NCI-H1417 treated with DMSO at 0.1 percent for 48 hours (cell line): ENCODE measurements at places on chromosomes 7 and 10.
A peak's percentile ranks its signal among the peaks of the same experiment; 100 is the strongest.

DNA sequence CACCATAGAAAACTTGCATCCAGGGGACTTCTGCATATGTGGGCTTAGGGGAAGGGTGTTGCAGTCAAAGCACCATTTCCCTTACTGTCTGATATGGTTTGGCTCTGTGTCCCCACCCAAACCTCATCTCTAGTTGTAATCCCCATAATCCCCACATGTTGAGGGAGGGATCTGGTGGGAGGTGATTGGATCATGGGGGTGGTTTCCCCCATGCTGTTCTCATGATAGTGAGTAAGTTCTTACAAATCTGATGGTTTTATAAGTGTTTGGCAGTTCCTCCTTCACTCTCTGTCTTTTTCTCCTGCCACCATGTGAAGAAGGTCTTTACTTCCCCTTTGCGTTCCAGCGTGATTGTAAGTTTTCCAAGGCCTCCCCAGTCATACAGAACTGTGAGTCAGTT, 177.4 kb downstream of the ADK start:
- DNase-seq: no peak

GRCh38 chr7:41579961-41580935, 122.6 kb downstream of the INHBA start:
- DNase-seq: no peak

DNA sequence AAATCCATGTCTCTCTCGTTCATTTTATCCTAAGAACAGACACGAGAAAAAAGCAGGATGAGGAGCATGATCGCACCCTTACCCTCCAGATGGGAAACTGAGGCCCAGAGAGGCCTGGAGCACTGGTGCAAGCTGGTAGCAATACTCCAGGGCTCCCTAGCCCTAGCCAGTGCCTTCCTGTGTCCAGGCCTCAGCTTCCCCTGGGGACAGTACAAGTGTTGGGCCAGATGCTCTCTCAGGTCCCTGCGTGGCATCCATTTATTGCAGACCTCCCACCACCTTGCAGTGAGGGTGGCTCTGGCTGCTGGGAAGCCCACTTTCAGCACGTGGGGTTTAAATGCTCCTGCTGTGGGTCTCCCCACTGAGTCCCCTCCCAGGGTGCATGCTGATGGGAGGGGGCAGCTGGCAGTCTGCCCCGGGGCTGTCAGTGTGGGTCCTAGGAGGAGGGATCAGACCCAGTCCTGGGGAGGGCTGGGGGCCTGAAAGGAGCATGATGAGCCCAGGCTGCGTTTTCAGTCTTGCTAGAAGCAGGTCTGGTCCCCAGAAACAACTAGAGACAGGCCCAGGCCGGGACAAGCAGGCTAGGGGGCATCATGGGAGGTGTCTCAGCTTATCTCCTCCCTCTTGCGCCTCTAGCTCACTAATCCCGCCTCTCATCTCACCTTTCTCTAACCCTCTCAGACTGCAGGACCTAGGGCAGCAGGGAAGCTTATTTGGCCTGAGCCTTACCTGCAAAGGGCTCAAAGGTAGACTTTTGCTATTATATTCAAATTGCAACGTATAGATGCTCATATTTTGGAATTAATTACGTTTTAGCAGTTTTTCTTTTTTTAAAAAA, 662 bp upstream of the PPIF start:
- no peak for DNase-seq

- no peak for DNase-seq
Observed at GRCh38 chr10:34305189-34305588, 509.9 kb downstream of the PARD3 start.

- DNase-seq: no peak
Observed at GRCh38 chr10:3526727-3527501, 258.1 kb downstream of the KLF6 start.

DNA sequence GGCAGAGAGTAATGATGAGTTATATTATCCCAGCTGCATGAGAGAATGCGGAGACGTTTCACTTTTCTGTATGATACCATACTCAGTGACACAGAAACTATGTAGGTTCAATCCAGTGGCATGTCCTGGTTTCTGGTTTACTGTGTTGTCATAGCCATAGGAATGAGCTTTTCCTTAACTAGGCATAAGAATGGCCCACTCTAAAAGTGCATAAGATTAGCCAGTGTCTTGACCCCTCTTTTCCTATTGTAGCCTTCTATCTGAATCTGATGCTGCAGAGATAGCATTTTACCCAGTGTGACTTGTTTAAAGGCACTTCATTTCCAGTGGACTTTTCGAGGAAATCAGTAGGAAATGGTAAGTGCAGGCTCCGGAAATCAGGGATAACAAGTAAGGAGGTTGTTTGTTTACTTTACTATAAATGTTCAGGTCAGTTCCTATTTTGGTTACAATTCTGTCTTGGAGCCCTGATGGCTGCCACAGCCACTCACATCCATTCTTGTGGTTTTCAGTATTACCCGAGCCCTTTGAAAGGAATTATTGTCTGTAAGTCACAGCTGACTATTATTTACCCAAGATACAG, 70.5 kb downstream of the SEMA3A start:
- no peak for DNase-seq

- DNase-seq: no peak
Observed at GRCh38 chr10:104337521-104337984, 712 bp downstream of the ITPRIP start.

- DNase-seq: no peak
Observed at GRCh38 chr10:71431239-71432100, 34.8 kb downstream of the CDH23 start.

- peak; percentile 25 for DNase-seq
Observed at GRCh38 chr7:70596598-70596913, 535.4 kb upstream of the GALNT17 start.

DNA sequence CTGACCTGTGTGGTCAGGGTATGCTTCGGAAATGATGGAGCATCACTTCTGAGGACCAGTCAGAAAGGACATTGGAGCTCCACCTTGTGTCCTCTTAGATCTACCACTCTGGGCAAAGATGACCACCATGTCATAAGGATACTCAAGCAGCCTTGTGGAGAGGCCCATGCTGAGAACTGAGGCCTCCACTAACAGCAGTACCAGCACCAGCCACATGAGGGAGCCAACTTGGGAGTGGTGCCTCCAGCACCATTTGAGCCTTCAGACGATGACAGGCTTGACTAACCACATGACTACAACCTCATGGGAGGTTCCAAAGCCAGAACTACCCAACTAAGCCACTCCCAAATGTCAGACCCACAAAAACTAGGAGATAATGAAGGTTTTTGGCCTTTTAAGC, 116.0 kb downstream of the NPTX2 start:
- DNase-seq: no peak

- DNase-seq: no peak
Observed at GRCh38 chr7:25369786-25370185, 141.5 kb upstream of the NPVF start.

DNA sequence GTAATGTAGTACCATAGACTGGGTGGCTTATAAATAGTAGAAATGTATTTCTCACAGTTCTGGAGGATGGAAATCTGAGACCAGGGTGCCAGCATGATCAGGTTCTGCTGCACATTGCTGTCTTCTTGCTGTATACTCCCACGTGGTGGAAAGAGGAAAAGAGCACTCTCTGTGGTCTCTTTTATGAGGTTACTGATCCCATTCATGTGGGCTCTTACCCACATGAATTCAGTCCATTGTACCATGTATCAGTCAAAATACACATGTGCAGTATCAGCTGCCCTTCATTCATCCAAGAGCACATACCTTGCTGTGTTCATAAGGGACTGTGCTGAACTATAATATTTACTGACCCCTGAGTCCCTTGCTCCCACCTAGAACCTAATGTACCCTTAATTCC, 17.1 kb downstream of the PNLIPRP2 start:
- no peak for DNase-seq

DNA sequence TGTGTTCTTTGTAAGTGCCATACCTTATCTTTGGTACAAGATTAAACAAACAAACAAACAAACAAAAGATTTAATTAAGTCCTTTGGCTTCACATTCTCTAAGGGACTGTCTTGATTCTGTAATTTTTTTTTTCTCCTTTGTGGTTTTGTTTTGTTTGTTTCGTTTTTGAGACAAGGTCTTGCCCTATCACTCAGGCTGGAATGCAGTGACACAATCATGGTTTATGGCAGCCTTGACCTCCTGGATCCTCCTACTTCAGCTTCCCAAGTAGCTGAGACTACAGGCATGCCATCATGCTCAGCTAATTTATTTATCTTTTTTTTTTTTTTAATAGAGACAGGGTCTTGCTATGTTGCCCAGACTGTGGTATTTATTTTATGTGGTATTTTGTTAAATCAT, 165.8 kb downstream of the LRRC4 start:
- no peak for DNase-seq

GRCh38 chr10:84267503-84268126, 22.8 kb downstream of the RGR start:
- no peak for DNase-seq

DNA sequence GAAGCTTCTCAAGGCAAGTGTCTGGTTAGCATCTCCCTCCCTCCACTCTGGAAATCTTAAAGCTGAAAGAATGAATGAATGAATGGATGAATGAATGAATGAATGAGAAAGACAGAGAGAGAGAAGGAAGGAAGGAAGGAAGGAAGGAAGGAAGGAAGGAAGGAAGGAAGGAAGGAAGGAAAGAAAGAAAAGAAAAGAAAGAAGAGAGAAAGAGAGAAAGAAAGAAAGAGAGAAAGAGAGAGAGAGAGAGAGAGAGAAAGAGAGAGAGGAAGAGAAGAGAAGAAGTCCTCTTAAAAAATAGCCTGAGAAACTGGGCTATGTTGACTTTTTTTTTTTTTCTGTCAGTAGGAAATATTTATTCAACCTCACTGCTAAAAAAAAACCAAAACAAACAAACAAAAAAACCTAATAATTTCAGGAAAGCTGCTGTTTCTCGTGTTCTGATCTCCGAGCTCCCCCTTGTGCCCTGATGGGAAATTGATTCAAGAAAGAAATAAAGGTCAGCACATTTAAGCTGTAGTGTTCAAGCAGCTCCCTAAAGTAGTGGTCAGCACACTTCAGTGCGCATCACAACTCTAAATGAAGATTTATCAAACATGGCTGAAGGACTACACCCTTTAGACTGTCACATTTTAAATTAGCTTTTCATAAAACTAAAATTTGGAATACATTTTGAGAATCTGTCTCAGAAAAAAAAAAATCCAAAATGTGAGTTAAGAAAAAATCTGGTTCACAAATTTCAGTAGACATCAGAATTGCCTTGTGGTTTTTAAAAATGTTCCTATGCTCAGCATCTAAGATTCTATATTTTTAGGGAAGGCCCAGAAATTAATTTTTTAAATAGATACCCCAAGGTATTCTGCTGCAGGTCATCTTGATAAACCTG, 154.3 kb downstream of the ELAPOR2 start:
- DNase-seq: peak; percentile 8

GRCh38 chr7:91311839-91312238, 47.6 kb downstream of the FZD1 start:
- no peak for DNase-seq

DNA sequence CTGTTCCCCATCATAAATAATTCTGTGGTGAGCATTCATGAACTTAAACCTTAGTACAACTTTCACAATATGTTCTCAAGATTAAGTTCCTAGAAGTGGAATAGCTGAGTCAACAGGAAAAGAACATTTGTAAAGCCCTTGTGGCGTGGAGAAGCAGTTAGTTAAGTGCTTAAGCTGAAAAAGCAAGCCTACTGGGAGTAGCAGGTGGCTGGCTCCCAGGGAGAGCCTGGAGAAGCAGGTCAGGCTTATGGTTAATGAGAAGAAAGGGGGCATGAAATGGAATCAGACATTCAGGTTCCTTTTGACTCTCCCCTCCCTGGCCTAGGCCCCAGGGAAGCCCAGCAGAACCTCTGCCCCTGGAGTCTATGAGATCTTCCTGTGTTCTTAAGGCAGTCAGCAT, 35.3 kb downstream of the VSTM4 start:
- DNase-seq: no peak

GRCh38 chr10:61166065-61166464, 222.1 kb upstream of the RHOBTB1 start:
- DNase-seq: no peak

DNA sequence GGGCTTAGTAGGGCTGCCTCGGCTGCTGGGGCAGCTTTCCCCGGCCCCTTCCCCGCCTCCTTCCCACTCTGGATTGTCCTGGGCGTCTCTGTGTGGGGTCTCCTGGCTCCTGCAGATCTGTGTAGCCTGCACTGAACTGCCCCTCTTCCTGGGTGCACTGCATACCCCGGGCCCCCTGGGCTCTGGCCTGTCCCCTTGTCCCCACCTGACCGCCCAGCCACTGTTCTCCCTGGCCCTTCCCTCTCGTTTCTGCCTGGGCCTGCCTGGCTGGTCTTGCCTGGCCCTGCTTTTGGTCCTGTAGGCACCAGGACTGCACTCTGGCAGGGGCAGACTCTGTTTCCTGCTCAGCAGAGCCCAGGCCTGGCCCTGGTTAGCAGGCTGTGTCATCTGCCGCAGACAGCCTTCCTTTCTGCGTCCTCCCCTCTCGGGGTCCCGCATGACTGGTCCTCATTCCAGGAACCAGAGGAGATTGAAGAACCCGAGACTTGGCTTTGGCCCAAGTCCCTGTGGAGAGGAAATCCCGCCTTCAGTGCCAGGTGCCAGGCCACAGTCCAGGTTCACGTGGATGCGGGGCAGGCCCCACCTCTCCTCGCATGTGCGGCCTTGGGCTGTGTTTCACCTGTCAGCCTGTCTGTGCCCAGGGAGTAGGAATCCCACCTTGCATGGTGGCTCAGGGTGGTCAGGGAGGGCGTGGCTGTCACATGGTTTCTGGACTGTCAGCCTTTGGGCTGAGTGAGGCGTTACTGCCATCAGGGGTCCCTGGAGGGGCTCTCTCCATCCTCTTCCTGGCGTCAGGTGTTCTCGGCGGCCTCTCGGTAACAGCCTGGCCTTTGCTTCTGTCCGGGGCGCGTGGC, 9.2 kb downstream of the INPP5A start:
- DNase-seq: no peak

DNA sequence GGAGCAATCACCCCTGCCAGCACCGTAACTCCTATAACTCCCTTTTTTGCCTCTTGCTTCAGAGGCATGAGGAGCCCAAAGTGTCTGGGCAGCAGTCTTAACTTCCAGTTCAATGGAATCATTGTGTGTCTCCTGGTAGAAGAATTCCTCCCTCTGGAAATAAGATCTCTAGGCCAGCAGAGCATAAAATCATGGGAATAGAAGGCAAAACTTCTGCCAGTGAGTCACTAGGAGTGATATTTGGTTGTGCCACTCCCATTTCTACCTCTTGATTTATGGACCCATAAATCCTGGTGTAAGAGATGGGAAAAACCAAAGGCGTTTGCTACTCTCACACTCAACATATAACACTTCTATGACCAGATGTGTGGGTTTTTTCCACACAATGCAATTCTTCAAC, 104.9 kb upstream of the FAM180A start:
- DNase-seq: no peak

- no peak for DNase-seq
Observed at GRCh38 chr7:29019896-29020295, 61.8 kb upstream of the TRIL start.
